ENCODE measurements at places on chromosomes 1 and 21.

GRCh38 chr1:21270086-21270689 lies 20.1 kb downstream of the ECE1 start:
- no peak for DNase-seq

GRCh38 chr1:11453742-11454491 lies 25.0 kb upstream of the DISP3 start:
- DNase-seq, result no peak

GRCh38 chr1:55708781-55709180 lies 493.6 kb upstream of the USP24 start:
- no peak for DNase-seq

DNA sequence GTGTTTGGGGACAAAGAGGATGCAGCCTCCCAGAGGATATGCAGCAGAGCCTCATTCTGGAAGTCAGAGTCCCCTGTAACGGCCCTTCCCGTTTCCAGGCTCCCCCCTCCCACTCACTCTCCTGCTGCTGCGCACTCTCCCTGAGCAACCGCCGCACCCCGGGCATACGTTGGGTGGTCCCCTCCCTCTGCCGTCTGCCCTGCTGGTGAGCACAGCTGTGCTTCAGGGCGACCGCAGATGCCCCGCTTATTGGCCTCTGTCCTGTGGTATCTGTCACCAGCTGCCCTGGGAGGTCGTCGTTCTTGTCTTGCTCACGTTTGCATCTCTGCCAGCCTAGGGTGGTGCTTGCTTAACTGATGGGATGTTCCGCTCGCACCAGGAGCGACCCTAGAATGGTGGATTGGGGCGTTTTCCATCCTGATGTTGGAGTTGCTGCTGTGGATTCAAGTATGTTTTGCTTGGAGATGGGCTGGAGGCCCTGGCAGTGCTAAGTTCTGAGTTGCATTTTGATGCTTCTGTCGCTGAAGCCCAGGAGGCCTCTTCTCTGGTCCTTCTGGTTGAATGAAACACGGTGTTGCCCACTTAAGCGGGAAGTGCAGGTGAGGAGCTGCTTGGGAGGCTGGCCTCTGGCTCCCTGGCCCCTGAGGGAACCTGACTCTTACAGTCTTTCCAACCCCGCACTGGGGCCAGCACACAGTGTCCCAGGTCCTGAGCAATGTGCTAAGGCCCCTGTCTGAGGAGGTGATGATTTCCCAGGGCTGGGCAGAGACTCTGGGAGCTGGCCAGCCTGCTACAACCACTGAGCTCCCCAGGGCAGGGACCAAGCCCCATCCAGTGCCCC lies 3.2 kb downstream of the TMEM201 start:
- no peak for DNase-seq

GRCh38 chr1:190452272-190452848 lies 25.3 kb downstream of the BRINP3 start:
- no peak for DNase-seq

- no peak for DNase-seq
These were observed 515.0 kb downstream of the COL11A1 start for GRCh38 chr1:102593276-102593675.

GRCh38 chr1:228405200-228405978 lies 1.2 kb downstream of the TRIM11 start:
- no peak for DNase-seq

GRCh38 chr1:115112496-115113375 lies 23.4 kb upstream of the TSPAN2 start:
- no peak for DNase-seq

GRCh38 chr1:225944951-225945350 lies 3.9 kb upstream of the LEFTY2 start:
- no peak for DNase-seq

DNA sequence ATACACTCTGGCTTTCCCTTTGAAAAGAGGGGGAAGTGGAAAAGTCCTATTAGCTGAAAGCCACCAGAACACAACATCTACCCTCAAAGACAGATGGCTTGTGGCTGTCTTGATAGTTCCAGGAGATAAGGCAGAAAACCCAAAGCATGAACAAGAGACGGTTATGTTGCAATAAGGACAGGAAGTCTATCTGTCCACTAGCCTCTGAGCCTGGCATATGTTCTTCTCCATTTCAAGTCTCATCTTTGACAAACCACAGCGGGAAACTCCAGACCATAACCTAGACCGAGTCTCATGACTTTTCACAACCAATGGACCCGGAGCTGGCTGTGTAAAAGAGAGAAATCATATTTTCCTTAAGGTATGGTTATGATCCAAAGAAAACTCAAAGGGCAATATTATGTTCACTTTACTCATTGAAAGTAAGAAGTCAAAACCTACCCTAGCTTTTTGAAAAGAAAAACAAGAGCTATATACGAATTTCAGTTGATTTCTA lies 33.8 kb downstream of the DUSP10 start:
- no peak for DNase-seq

DNA sequence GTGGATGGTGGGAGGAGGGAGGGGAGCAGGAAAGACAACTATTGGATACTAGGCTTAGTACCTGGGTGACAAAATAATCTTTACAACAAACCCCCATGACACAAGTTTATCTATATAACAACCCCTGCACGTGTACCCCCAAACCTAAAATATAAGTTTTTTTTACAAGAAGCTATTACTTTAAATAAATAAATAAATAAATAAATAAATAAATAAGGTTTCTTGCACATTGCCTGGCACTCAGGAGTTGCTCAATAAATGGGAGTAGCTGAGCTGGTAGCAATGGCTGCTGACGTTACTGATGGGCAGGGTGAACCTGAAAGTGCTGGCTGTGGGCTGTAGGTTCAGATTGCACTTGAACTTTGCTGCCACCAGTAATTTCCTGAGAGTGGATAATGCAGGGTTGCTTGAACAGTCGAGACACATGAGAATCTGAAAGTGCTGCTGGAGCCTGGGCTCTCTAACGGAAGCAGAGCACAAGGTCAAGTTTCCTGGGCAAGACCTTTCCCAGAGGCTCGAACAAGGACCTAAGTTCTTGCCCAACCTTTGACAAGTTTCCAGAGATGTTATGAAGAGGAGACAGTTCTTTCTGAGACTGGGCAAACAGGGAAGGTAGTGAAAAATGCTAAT lies 14.8 kb upstream of the KCNE2 start:
- DNase-seq, result no peak

GRCh38 chr1:79847700-79848099 lies 841.2 kb upstream of the ADGRL4 start:
- DNase-seq, result no peak

- no peak for DNase-seq
These were observed 118.6 kb downstream of the PROX1 start for GRCh38 chr1:214106375-214106774.

- no peak for DNase-seq
These were observed 13.7 kb downstream of the SDHB start for GRCh38 chr1:17040135-17040534.

DNA sequence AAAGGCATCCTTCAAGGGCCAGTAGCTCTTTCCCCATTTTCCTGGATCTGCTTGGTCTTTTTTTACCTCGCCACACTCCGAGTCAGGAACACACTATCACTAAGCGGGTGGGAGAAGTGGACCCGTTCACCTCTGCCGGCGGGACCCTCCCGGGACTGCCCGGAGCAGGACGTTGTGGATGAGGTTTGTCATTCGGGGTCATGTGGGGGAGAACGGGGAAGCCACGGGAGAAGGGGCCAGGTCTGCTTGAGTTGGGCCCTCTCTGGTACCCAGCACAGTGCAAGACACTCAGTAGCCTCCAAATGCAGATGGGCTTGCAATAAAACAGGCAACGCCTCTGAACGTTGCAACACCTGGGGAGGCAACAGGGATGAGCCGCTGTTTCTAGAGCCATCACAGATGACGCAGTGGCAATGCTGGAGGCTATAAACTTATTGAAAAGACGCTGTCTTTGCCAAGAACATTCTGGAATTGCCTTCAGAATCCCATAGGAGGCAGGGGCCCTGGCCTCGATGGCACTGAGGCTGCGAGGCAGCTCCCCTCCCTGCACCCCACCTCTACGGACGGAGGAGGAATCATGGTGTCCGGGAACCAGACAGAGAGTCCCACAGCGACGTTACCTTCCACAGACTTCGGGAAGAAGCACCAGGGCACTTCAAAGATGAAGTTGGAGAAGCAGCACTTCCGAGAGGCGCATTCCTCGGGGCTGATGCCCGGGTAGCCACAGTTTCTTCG lies 3.8 kb downstream of the TFF2 start:
- DNase-seq, result no peak

DNA sequence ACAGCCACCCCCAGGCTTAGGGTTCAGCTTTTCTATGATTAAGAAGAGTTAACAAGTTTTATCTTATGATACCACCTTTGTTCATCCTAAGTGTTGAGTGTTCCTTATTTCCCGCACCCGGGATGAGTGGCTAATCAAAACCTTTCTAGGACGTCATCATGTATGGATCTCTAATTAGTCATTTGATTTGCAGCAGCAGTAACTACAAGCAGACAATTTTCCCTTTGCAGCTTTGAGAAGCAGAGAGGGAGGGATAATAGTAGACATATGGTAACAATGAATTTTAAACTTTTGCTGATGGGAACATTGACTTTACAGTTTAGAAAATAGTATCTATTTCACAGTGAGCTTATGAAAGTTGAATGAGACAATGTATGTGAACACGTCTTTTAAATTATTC lies 30.8 kb upstream of the SLC35F3 start:
- DNase-seq, result no peak

- no peak for DNase-seq
These were observed 240.5 kb downstream of the LTN1 start for GRCh38 chr21:28752131-28752530.

Measured in pulmonary artery endothelial cell (primary cell).